ENCODE measurements at places on chromosomes 5 and 9. TPM values are rescaled to one million over a fixed set of nuclear protein-coding genes. Genes with fewer than 3 reads are reported as not detected.

The OR1Q1 gene
- not detected for total RNA-seq

The GDF9 gene
- total RNA-seq = 0.16 TPM

The SPATA31A3 gene
- 0.05 TPM for total RNA-seq

The IRX1 gene
- total RNA-seq = 4.2 TPM

The GPRIN1 gene
- 10.1 TPM for total RNA-seq

The FAM151B gene
- total RNA-seq = 2.6 TPM

The DMRTA1 gene
- 11.7 TPM for total RNA-seq

The NHP2 gene
- total RNA-seq = 690 TPM

The FOXD4L4 gene
- not detected for total RNA-seq

The HMGCR gene
- total RNA-seq = 53.4 TPM
